ENCODE measurements at places on chromosomes 3 and 15. TPM values are rescaled to one million over a fixed set of nuclear protein-coding genes. Genes with fewer than 3 reads are reported as not detected.

Gene TMEM212
- total RNA-seq: not detected

Gene HTR3E
- total RNA-seq: not detected

Gene GOLGA6L7
- total RNA-seq: not detected

Gene TAGLN3
- total RNA-seq: not detected

Gene CCR2
- total RNA-seq: 3.6 TPM

Gene SKOR1
- total RNA-seq: 0.19 TPM
